ENCODE measurements at places on chromosomes 13 and 19.

DNA sequence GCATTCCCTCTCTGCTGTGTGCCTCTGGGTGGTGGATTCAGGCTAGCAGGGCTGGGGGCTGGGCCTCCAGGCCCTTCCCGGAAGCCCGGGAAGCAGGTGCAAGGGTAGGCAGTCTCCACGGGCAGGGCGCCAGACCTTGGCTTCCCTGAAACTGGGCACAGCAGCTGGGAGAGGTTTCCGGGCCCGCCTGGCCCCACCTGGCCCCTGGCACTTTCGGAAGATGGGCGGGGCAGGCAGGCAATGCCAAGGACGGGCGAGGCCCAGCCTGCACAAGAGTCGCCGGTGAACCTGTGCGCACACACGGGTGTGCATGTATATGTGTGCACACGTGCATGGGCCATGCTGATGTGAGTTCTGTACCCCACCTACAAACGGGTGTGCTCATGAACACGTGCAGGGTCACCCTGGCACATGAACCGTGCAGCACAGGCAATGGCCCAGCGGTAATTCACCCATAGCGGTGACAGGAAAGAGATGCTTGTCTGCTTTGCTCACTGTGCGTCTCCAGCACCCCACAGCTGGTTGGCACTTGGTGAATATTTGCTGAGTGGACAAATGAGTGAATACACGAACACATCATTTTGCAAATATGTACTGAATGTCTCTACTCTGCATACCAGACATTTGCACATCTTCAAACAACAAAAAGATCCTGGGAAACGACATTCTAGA lies 15.3 kb downstream of the GADD45B start:
- no peak overlapping the region for H3K27ac ChIP-seq
- H3K4me3 ChIP-seq: no peak overlapping the region
- no peak for DNase-seq
- no peaks in the 10 kb centered on the region for H3K36me3 ChIP-seq
- peaks cover 25% of the 10 kb centered on the region for H3K4me1 ChIP-seq
- peaks cover 66% of the 10 kb centered on the region for H3K27me3 ChIP-seq

- no peaks in the 10 kb centered on the region for H3K36me3 ChIP-seq
- no peak for DNase-seq
- peaks cover 16% of the 10 kb centered on the region for H3K4me1 ChIP-seq
Measured at GRCh38 chr19:14250870-14251269, 44.9 kb upstream of the ADGRL1 start.

DNA sequence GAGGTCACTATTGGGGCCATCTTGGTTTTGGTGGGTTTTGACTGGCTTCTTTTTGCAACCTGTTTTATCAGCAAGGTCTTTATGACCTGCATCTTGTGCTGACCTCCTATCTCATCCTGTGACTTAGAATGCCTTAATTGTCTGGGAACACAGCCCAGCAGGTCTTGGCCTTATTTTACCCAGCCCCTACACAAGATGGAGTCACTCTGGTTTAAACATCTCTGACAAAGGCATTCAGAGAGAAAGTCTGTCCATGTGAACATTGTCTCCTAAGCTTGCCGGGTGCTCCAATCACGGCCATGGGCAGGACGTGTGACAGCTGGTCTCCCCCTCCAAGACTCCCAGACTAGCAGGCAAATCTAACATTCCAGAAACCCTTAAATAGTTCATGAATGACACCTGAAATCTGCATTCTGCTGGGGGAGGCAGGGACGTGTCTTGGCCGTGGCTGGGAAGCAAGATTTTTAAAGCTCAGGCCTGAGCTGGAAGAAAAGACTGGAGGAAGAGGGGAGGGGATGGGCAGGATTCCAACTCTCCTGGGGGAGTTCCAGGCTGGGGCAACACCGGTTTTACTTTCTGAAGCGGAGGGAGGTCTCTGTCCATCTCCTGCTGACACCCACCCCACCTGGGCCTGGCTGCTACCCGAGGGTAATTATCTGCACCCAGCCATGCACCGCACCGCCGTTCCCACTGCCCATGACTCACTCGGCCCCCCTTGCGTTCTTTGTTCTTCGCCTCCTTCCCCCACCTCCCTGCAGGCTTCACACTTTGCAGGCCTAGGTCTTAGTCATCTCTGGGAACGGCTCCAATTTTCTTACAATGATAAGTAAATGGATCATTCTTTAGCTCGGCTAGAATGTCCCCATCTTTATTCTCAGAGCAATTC lies 11.6 kb upstream of the OR1M1 start:
- H3K27ac ChIP-seq: peak overlapping the region; percentile 20
- peak; percentile 11 for DNase-seq
- H3K4me3 ChIP-seq: no peak overlapping the region
- no peaks in the 10 kb centered on the region for H3K36me3 ChIP-seq

- H3K36me3 ChIP-seq: no peaks in the 10 kb centered on the region
- H3K4me1 ChIP-seq: no peaks in the 10 kb centered on the region
- H3K27ac ChIP-seq: no peak overlapping the region
- DNase-seq: no peak
Measured at GRCh38 chr13:79937771-79938216, 403.1 kb downstream of the SPRY2 start.

All from activated naive CD8-positive, alpha-beta T cell treated with anti-CD3 and anti-CD28 coated beads for 36 hours (primary cell).